ENCODE measurements at places on chromosomes 5 and 9.

DNA sequence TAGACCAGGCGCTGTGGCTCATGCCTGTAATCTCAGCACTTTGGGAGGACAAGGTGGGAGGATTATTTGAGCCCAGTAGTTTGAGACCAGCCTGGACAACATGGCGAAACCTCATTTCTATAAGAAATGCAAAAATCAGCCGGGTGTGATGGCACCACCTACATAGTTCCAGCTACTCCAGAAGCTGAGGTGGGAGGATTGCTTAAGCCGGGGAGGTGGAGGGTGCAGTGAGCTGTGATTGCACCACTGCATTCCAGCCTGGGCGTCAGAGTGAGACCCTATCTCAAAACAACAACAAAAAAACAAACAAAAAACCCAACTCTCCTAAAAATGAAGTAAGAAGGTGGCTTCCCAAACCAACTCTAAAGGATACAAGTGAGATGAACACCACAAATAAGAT is 23.0 kb downstream of the IARS1 start:
- no peak for DNase-seq

DNA sequence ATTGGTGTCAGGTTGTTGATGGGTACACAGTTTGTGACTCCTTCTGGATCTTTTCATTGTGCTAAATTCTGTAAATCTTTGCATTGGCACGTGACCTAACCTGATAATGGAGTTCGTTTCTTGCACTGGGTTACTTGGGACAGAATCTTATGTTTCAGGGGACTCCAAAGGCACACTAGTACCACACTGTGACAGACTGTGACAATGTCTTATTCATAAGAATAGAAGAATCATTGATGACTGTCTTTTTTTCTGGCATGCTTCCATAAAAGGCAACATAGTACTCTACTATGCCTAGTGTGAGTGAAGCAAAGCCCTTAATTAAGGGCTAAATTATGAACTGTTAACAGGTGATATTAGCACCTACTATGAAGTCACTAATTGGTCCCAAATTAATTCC is 35.4 kb upstream of the RICTOR start:
- no peak for DNase-seq

DNA sequence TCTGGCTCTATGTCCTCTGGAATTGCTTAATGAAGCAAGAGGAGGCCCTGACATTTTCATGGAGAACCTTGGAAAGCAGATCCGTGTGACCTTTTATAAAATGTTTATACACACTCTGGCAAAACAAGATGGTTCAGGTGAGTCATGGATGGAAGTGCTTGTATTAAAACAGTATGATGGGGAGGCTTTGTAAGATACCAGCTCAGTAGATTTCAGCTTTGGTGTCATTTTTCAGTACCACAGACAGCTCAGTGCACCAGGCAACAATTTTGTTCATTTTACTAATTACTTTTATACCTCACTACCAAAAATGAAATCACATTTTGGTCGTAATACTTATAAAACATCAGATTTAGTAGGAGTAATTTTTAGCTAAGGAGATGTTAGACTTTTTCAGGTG is 5.2 kb downstream of the KCNN2 start:
- no peak for DNase-seq

GRCh38 chr5:78187172-78187571 is 107.3 kb downstream of the AP3B1 start:
- DNase-seq = no peak
